NCI-H1436 (cell line): ENCODE measurements at places on chromosomes 6 and 20.

GRCh38 chr6:41199552-41200246 lies 1.2 kb downstream of the TREML2 start:
- no peak for DNase-seq

- DNase-seq = no peak
Measured at GRCh38 chr6:15474196-15474595, 188.6 kb downstream of the DTNBP1 start.

DNA sequence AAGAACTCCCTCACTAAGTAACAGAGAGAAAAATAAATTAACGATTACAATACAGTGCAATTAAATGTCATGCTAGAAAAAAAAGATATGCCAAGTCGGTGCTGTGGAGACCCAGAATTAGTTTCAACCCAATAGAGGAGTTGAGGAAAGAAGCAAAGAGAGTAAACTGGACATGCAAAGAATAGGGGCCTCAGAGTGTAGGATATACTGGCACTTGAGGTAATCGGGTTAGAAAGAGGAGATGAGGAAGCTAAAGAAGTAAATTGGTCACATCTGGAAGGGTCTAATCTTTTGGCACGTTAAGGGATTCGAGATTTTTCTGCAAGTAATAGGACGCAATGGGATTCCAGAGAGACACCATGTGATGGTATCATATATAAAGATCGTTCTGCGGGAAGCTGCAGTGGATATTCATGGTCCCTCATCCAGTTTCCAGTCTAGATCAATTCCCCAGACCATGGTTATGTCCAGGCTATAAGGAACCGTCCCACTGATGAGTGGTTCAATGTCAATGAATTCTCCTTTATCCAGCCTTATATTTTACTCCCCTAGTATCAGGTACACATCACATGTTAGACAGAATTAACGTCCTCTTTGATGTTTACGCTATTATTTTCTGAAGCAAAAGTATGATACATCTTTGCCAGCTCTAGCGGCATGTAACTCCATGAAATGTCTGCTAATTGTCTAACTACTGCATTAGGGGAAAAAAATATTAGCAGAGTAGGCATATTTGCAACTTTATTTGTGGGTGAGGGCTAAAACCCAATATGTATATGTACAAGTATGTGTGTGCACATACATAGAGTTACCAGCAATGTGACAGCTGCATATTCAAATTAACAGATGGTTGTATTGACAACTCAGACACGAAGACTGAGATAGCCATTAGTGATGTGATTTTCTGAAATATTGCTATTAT lies 1.1 kb upstream of the TBC1D32 start:
- no peak for DNase-seq

- peak; percentile 68 for DNase-seq
Measured at GRCh38 chr20:1225783-1226654, at the start of gene RAD21L1. RAD21L1 (plus strand) TSS chr20:1226044; CDS start chr20:1228454, 2,410 bp downstream.

GRCh38 chr6:128098000-128098581 lies 197.2 kb upstream of the THEMIS start:
- DNase-seq = no peak

GRCh38 chr6:128112494-128112893 lies 211.6 kb upstream of the THEMIS start:
- no peak for DNase-seq

DNA sequence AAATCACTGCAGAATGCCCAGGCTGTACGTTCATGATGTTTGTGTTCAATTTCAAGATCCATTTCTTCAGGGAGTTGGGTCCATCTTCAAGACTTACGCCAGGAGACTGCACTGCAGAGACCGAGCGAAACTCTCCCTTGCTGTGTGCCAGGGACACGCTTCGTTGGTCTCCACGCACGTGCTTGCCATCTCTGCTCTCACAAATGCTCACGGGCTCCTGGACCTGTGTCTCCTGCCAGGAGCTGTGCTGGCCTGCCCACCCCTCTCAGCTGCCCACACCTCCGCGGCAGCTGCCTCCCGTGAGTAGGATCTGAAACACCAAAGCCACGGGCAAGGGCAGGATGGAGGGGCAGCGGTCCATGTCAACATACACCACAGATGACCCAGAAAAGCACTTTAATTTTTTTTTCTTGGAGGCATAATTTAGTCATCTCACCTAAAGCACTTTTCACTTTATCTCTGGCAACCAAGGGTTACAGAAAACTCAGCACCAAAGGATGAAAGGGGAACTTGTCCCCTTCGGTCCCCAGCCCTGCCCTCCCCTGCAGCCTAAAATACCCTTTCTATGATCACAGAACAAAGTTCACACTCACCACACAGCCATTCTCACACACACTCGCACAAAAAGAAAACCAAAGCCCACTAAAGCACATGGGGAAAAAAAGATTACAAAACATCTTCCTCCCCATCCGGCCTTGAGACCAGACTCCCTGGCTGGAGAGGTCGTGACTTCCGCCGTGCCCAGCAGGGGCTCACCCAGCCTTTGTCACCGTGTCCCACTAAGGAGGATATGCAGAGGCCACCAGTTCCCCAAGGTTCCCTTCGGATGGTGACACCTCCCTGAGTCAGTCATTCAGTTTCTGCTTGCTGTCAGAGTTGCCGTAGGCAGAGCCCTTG lies 137.9 kb downstream of the AGPAT4 start:
- DNase-seq = no peak

DNA sequence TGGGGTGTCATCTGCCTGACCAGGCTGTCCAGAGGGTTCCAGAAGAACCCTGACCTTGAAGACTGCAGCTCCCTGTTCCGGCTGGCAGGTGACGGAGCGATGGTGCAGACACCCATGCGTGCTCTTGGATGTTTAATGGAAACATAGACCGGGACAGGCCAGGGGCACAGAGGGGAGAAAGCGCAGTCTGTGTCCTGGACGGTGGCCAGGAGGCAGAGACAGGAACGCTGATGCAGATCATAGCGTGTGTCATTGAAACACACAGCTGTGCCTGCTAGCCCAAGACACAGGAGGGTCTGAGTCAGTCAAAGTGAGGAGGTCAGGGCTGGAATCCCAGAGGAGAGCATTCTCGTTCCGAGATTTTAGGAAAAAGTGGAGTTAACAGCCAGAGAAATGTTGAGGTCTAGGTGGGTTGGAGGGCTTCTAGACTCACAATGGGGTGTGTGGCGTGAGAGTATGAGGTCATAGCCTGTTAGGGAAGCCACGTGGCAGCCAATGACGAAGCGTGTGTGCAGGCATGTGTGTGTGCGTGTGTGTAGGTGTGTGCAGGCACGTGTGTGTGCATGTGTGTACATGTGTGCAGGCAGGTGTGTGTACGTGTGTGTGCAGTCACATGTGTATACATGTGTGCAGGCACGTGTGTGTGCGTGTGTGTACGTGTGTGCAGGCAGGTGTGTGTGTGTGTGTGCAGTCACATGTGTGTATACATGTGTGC lies 167.0 kb downstream of the ERMARD start:
- DNase-seq = no peak

DNA sequence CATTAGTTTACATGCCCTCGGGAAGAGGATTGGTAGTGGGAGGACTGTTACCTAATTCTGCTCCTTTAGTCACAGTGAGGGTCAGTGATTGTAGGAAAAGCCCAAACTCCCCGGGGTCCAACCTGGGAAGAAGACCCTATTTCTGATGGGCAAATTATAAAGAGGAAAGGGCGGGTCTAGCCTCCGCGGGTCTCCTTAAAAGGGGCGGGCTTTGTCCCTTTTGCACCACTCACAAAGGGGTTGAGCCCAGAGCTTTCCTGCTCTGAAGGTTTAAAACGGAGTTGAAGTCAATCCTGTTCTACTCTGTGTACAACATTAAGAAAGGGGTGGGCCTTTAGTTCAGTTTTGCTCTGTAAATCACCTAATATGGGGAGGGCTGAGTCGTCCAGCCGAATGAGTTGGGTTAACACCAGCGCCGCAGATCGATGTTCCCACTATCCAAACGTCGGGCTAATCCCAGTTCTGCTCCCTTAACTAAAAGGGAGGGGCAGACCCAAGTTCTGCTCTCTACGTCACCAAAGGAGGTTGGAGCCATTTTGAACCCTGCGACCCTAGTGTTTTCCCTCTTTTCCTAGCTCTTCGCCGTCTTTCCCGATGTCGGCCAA lies 920 bp upstream of the RNF5 start:
- DNase-seq = no peak

DNA sequence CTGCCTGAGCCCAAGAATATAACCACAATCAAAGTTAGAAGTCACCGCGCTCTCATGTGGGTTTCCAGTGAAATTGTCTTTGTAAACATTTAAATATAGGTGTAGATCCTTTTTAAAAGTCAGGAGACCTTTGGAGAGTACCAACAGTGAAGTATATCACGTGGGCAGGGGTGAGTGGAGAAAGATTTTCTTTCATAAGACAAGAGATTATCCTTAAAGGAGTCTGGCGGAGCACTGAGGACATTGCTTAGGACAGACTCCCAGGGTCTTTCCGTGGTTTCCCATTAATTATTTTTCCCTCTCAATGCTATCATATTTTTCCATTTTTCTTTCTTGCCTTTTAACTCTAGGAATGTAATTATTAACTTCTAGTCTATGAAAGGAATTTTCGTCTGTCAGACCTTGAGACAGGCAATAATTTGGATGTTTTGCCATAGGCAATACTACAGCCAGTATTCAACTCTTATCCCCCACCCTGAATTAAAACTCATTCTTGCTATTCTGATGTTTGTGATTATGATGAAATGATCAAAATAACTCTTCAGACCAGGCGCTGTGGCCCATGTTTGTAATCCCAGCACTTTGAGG lies 31.4 kb downstream of the DCBLD1 start:
- no peak for DNase-seq

DNA sequence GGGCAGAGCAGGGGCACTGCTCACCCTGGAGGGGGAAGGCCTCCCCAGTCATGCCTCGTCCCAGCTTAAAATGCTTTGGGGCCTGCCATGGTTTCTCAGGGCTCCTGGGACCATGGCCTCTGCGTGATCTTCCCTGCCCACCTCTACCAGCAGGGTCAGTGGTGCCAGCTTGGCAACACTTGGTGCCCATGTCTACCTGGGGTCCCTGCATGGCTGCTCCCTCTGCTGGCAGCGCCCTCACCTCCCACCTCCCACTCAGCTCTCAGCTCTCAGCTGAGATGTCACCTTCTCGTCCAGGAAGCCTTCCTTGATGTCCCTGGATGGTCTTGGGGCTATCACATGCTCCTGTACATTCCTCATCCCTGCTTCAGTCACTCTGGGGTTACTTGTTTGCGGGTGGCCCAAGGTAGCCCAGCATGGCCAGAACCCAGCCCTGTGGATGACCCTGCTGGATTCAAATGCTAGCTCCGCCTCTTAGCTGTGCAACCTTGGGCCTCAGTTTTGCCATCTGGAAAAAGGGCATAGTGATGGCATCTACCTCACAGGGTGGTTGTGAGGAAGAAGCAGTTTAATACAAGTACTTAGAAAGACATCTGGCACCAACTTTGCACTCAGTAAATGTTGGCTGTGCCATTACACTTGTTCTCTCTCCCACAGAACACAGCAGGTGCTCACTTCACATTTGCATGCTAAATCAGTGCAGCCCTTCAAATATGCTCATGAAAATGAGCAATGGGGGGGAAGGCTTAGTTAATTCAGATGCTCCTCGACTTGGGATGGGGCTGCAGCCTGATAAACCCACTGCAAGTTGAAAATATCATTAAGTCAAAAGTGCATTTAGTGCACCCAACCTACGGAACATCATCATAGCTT lies 53.5 kb upstream of the PTPN1 start:
- no peak for DNase-seq

- DNase-seq = no peak
Measured at GRCh38 chr6:51139950-51140385, 321.3 kb downstream of the TFAP2B start.

DNA sequence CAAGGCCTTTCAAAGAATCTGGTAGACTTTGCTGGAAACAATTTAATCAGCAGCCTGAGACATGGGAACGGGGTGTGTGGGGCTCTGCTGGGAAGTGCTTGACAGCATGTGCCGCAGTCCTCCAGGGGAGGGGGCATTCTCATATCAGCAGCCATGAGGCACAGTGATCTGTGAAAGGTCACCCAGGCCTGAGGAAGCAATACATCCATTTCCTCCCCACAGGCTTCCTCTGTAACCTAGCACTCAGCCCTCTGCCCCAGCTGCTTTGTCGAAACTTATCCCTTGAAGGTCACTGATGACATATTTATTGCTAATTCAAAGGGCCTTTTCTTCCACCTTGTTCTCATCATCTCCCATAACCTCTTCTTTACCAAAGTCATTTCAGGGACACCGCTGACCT lies 103.3 kb downstream of the TNFAIP3 start:
- DNase-seq = no peak

DNA sequence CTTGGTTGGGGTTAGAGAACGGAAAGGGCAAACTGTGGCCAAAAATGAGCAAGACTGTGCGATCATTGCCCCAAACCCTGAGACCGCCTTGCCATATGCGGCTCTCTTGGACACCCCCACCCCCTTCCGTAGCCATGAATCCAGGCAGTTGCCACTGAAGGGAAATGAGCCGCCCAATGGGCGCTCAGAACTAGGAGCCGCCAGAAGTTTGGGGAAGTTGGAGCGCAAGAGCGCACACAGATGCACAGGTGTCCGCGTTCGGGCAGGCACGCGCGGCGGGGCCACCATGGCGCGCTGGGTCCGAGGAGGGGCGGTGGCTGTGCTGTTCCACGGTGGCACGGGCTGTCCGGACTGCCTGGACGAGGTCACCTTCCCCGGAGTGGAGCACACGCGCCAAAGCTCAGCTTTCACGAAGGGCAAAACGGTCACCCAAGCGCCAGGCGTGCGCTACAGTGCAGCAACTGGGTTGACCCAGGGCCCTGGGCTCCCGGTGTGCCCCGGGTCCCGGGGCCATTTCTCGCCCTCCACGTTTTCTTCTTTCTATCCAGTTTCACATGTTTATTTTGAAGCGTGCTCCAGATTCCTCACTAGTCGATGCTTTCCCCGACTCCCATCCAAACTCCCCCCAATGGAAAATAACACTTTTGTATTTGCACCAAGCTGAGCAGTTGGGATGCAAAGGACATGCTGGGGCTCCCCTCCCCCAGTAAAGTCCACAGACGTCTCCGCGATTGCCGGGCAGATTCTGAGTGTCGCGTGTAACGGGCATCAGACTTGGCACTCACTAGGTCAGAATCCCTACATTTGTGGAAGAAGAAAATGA lies 906 bp upstream of the PDE10A start:
- no peak for DNase-seq

GRCh38 chr20:8454137-8454712 lies 322.2 kb downstream of the PLCB1 start:
- no peak for DNase-seq

GRCh38 chr20:23114018-23114417 lies 27.9 kb upstream of the CD93 start:
- DNase-seq = no peak

GRCh38 chr6:6395581-6396197 lies 75.2 kb upstream of the F13A1 start:
- DNase-seq = no peak

- no peak for DNase-seq
Measured at GRCh38 chr20:62487561-62488354, 12.0 kb upstream of the GATA5 start.

DNA sequence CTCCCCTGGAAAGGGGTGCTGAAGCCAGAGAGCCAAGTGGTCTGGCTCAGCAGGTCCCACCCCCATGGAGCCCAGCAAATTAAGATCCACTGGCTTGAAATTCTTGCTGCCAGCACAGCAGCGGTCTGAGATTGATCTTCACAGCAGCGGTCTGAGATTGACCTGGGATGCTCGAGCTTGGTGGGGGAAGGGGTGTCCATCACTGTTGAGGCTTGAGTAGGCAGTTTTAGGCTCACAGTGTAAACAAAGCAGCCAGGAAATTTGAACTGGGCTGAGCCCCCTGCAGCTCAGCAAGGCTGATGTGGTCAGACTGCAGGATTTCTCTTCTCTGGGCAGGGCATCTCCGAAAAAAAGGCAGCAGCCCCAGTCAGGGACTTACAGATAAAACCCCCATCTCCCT lies 41.3 kb upstream of the B3GAT2 start:
- DNase-seq = no peak
